Osteoblast (primary cell): ENCODE measurements at places on chromosomes 3 and 15. TPM values are rescaled to one million over a fixed set of nuclear protein-coding genes. Genes with fewer than 3 reads are reported as not detected.

DNA sequence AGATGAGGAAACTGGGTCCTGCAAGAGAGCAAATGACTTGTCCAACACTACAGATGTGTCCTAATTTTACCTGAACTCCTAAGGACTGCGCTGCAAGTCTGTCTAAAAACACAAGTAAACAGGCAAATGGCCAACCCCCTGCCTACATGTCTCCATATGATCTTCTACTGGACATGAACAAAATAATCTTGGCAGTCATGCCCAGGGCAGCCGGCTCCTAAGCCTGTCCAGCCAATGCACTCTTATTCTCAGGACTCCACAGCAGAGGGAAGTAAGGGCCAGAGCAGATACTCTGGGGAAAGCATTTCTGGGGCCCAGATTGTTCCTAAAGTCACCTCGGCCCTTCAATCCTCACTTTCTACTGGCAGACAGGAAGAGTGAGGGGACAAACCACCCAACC, 10.3 kb downstream of the COLQ start:
- peaks cover 3% of the 10 kb centered on the region for H3K27me3 ChIP-seq
- no peaks in the 10 kb centered on the region for H3K36me3 ChIP-seq
- no peaks in the 10 kb centered on the region for H3K4me1 ChIP-seq
- H3K27ac ChIP-seq = no peak overlapping the region

- no peaks in the 10 kb centered on the region for H3K36me3 ChIP-seq
- H3K4me3 ChIP-seq = no peak overlapping the region
- H3K27ac ChIP-seq = no peak overlapping the region
- H3K4me1 ChIP-seq = no peaks in the 10 kb centered on the region
- DNase-seq = no peak
These were observed 13.3 kb upstream of the PPP1R2 start for GRCh38 chr3:195556390-195556789.

DNA sequence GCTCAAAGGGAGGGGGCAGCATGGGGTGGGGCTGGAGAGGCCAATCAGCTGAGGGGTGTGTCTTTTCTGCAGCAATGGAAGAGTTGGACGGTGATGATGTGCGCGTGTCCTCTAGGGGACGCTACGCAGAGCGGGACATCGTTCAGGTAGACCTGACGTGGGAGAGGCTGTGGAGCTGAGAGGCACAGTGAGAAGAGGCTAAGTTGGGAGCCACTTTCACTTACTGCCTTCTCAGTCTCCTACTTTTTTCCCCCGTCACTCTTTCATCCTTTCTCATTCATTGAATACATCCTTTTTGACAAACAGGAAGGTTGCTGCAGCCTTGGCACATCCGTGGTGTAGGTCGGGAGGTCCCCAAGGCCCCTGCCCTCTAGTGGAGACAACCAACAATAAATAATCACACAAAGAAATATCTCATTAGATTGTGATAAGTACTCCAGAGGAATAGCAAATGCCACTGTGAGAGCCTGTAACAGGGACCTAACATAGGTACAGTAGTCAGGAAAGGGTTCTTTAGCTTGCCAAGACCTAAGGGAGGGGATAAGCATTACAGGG, 4.4 kb upstream of the BRPF1 start:
- H3K27me3 ChIP-seq = no peaks in the 10 kb centered on the region
- H3K4me1 ChIP-seq = peaks cover 11% of the 10 kb centered on the region
- no peaks in the 10 kb centered on the region for H3K36me3 ChIP-seq
- DNase-seq = no peak

DNA sequence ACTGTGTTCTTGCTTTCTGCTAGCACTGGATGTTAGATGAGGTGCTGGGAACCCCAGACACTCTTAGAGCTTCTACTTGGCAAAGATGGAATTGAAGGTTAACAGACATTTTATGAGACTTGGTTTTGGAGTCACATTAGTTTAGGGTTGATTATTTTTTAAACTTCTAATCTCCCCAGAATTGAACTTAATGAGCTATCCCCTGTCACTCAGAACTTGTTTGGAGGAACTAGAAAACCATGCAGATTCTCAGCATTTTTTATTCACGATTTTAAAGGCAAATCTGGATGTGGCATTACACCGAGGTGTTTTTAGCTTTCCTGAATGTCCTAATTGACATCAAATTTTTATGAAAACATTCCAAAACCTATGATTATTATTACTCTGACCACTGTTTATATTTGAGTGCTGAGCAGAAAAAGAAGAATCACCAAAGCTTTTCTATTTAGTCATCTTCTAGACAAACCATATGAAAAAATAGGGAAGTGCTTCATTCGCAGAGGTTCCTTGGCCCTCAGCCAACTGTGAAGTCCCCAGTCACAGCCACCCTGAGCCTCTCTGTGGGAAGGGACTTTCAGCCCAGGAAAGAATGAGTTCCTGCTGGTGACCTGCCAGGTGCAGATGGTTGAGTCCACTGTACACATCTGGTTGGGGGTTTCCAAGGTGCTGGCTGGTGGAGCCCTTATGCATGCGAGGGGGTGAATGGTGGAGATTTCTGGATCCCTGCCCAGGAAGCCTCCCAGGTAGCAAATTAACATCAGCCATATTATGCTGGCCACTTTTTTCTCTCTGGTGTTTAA, 196.0 kb upstream of the TOPAZ1 start:
- no peak overlapping the region for H3K27ac ChIP-seq
- H3K36me3 ChIP-seq = no peaks in the 10 kb centered on the region
- DNase-seq = peak; percentile 70
- no peaks in the 10 kb centered on the region for H3K27me3 ChIP-seq

GRCh38 chr3:157135671-157136396, 24.1 kb downstream of the CCNL1 start:
- DNase-seq = no peak
- no peak overlapping the region for H3K4me3 ChIP-seq
- H3K4me1 ChIP-seq = peaks cover 63% of the 10 kb centered on the region
- no peaks in the 10 kb centered on the region for H3K36me3 ChIP-seq

DNA sequence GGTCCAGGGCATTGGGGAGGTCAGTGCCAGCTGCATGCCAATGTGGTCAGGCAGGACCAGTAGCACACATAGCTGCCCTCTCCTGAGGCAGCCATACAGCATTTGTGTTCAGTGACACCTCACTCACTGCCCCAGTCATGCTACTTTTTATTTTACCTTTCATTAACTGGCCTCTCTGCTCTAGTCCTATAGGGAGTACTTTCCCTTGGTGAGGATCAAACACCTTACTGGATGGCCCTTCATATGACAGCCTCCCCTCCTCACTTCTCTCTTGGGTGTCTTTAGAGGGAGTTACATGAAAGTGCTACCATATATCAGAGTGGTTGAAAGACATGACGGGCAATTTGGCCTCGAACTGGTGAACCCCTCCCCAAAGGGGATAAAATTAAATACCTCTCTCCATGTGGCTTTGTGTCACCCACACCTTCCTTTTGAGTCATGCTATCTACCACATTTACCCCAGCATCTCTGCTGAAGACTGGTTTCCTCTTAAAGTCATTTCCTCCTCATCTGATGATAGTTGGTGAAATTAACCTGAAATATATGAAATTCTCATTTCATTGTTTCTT, 17.6 kb downstream of the RLBP1 start:
- no peak for DNase-seq
- no peaks in the 10 kb centered on the region for H3K27me3 ChIP-seq
- H3K36me3 ChIP-seq = peaks cover 3% of the 10 kb centered on the region
- no peak overlapping the region for H3K4me3 ChIP-seq
- H3K4me1 ChIP-seq = peaks cover 9% of the 10 kb centered on the region
- H3K27ac ChIP-seq = no peak overlapping the region

CIP2A gene
- total RNA-seq = 6.9 and 8.3 TPM in 2 replicates
